ENCODE measurements at places on chromosomes 5 and 9. TPM values are rescaled to one million over a fixed set of nuclear protein-coding genes. Genes with fewer than 3 reads are reported as not detected.
A peak's percentile ranks its signal among the peaks of the same experiment; 100 is the strongest.

- no peak overlapping the region for H3K4me3 ChIP-seq
- H3K27ac ChIP-seq = no peak overlapping the region
- H3K27me3 ChIP-seq = no peaks in the 10 kb centered on the region
- peak; percentile 96 for DNase-seq
- peaks cover 14% of the 10 kb centered on the region for H3K4me1 ChIP-seq
- H3K36me3 ChIP-seq = peaks cover 2% of the 10 kb centered on the region
Observed at GRCh38 chr5:150560401-150561191, 52.7 kb downstream of the NDST1 start.

GRCh38 chr5:138230261-138230660, 17.1 kb upstream of the CDC23 start:
- no peak overlapping the region for H3K4me3 ChIP-seq
- peaks cover 20% of the 10 kb centered on the region for H3K4me1 ChIP-seq
- DNase-seq = peak; percentile 31
- no peaks in the 10 kb centered on the region for H3K27me3 ChIP-seq
- H3K27ac ChIP-seq = peak overlapping the region; percentile 41

DNA sequence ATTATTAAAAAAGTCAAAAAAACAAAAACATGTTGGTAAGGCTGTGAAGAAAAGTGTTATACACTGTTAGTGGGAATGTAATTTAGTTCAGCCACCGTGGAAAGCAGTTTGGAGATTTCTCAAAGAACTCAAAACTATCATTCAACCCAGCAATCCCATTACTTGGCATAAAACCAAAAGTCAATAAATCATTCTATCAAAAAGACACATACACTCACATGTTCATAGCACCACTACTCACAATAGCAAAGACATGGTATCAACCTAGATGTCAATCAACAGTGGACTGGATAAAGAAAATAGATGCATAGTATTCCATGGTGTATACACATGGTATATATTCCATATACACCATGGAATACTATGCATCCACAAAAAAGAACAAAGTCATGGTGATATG, 148.3 kb upstream of the ACOT12 start:
- no peaks in the 10 kb centered on the region for H3K4me1 ChIP-seq
- H3K36me3 ChIP-seq = no peaks in the 10 kb centered on the region
- H3K27me3 ChIP-seq = no peaks in the 10 kb centered on the region

Gene TMEM174
- not detected for total RNA-seq
